ENCODE measurements at places on chromosomes 1 and 21.

DNA sequence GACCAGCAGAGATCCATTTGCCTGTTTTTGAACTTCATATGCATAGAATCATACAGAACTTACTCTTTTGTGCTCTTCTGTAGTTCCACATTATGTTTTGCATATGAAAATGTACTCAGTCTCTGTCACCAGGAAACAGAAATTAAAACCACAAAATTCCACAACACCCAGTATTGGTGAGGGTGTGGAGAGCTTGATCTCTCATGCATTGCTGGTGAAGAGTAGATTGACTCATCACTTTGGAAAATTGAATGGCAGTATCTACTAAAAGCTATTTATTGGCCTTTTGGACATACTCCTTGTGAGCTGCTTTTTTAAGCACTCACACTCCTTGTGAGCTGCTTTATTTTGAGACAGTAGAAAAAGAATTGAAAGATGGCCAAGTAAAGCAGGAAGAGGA is 43.3 kb downstream of the VTCN1 start:
- DNase-seq, result no peak

- no peak for DNase-seq
Observed at GRCh38 chr21:36282568-36283230, 37.3 kb upstream of the MORC3 start.

DNA sequence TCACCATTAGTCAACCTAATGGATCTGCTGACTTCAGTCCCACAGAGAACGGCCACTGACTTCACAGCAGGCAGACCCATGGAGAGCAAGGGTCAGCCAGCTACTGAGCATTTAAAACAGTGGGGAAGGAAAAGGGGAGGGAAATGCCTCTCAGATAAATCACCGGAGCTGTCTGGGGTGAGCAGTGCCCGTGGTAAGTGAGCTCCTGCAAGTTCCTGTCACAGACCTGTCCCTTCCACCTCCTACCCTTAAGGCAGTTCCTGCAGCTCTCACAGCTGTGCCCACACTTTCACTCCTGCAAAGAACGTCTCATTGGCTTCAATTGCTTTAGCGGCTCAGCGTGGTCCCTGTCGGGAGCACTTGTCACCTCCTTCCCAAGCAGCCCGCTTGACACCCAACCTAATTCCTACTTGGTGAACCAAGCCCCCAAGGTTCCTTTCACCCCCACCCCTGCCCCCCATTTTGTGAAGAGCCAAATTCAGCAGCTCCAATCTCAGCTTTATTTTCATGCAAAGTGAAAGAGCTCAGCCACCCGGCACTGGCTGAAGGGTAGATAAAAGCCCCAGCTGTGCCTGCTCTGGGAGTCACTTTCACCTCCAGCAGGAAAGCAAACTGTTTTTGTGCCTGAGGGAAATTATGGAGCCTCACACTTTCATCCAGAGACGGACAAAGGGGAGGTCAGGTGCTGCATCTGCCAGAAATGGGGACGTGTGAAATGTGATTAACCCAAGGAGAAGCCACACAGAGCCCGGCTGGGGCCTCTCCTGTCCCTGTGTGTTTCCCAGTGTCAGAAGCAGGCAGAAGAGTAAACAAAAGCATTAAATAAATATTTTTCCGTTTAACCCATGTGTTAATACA is 306.2 kb downstream of the TTLL7 start:
- DNase-seq, result peak; percentile 6

- DNase-seq, result no peak
Observed at GRCh38 chr1:243543501-243543900, 287.7 kb downstream of the SDCCAG8 start.

DNA sequence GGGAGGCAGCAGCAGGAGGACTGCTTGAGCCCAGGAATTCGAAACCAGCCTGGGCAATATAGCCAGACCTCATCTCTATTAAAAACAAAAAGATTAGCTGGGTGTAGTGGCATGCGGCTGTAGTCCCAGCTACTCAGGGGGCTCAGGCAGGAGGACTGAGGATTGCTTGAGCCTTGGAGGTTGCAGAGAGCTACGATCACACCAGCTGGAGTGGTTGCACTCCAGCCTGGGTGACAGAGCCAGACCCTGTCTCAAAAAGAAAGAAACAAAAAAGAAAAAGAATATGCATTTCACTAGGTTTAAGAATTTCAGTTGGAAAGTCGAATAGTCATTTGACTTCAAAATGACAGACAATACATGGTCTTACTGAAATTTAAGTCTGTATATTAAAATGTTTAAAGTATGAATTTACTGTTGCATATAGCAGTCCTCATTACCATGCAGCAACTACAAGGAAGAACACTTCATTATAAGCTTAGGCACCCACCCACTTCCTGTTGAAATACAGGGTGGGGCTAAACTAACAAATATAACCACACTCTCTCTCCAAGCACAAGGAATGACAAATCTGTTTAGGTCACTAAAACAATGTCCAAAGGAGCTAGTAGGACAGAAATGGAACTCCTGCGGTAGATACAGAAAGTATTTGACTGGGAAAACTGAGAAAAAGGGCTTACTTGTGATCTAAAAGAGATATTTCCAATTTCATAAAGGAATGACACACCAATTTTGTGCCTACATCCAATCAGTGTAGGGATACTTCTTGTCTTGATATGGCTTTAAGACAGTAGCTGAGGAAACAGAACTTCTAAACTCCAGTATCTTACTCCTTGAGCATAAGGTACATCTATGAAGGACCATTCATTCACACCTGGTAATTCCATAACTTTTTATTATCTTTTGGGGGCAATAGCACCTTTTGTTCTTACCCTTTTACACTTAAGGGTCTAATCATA is 44.1 kb downstream of the GPR3 start:
- peak; percentile 33 for DNase-seq
